Type B pancreatic cell (in vitro differentiated cells): ENCODE measurements at places on chromosomes 7 and 10. TPM values are rescaled to one million over a fixed set of nuclear protein-coding genes. Genes with fewer than 3 reads are reported as not detected.

GRCh38 chr10:83915801-83916200 is 223.5 kb upstream of the GHITM start:
- H3K27me3 ChIP-seq, result no peaks in the 10 kb centered on the region
- peaks cover 9% of the 10 kb centered on the region for H3K4me1 ChIP-seq
- no peaks in the 10 kb centered on the region for H3K36me3 ChIP-seq
- DNase-seq, result no peak
- H3K27ac ChIP-seq, result no peak overlapping the region

DNA sequence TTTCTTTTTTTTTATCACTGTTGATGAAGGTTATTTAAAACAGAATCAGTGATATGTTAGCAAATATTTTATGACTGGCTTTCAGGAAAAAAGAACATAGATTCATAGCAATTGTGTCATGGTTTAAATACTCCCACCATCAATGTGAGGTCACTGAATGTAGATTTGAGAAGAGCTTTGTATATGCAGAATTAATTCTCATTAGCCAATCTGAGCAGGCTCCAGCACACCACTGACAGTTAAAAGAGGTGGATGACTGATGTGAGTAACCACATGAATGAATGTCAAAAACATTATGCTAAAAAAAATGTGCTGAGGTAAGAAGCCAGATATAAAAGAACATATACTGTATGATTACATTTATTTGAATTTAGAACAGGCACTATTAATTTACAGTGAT is 174.8 kb upstream of the KAT6B start:
- peaks cover 6% of the 10 kb centered on the region for H3K36me3 ChIP-seq
- no peak for DNase-seq

DNA sequence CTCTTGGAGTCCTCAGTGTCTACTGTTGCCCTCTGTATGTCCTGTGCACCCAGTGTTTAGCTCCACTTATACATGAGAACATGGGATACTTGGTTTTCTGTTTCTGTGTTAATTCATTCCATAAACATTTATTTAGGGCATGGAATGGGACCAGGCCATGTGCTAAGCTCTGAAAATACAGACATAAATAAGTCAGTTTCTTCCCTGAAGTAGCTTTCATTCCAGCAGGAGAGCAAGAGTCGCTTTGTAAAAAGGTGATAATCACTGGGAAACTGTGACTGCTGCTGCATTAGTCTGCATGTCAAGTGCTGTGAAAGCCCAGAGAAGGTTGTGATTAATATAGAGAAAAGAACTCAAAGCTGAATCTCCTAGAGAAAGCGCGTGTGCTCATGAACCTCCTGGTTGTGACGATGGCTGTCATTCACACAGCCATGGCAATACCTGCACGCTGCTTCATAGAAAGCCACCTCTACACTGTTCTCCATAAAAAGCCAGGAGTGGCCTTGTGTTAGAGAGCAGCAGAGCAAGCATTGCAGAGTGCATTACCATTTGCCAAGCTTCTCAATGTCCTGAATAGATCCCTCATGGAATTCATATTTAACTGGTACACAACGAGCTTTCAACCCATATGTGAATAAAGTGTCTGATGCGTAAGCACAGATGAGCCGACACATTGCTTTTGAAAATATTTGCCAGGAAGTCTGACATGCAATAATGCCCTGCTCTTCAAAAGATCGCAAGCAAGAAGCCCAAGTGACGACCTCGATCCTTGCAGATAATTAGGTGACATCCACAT is 30.6 kb upstream of the PITRM1 start:
- H3K36me3 ChIP-seq, result no peaks in the 10 kb centered on the region
- H3K27ac ChIP-seq, result no peak overlapping the region
- H3K27me3 ChIP-seq, result peaks cover 14% of the 10 kb centered on the region
- DNase-seq, result no peak
- no peak overlapping the region for H3K4me3 ChIP-seq

DNA sequence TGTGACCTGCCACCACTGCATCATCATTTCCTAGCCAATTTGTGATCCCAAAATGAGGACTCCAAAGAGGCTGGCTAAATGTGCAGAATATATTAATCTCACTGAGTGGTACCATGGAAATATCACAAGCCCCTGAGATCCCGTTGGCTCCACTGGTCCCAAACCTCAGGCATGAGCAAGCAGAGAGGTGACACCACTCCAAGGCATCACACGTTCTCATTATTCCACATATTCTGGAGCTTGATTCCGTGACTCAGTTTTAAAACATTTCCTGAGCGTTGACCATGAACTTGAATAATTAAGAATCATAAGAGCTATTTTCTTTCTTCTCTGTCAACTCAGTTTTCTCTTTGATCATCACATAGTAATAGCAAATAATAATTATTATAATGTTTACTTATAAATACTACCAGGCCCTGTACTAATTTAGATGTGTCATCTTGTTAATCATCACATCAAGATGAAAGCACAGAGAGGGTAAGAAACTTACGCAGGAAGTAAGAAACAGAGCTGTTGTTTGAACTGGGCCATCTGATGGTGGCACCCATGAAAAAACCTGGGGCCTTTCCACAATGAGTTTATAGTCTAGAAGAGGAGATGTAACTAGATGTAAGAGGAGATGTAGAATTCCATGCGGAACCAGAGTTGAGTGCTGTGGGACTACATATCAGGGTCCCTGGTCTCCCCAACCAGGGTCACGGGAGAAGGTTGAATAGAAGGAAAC is 3.5 kb downstream of the APBB1IP start:
- no peaks in the 10 kb centered on the region for H3K36me3 ChIP-seq
- no peak for DNase-seq
- H3K4me1 ChIP-seq, result no peaks in the 10 kb centered on the region
- H3K27ac ChIP-seq, result no peak overlapping the region
- H3K27me3 ChIP-seq, result peaks cover 31% of the 10 kb centered on the region

MRPS17 gene
- 19.7 and 20.1 TPM in 2 replicates for total RNA-seq

PRF1 gene
- not detected in 2 replicates for total RNA-seq

GRCh38 chr7:49001610-49002033 is 77.3 kb downstream of the CDC14C start:
- no peak overlapping the region for H3K27ac ChIP-seq
- no peaks in the 10 kb centered on the region for H3K4me1 ChIP-seq
- H3K4me3 ChIP-seq, result no peak overlapping the region
- DNase-seq, result no peak
- peaks cover 3% of the 10 kb centered on the region for H3K27me3 ChIP-seq
- no peaks in the 10 kb centered on the region for H3K36me3 ChIP-seq

ZNF786 gene
- total RNA-seq, result 12.6 and 13.3 TPM in 2 replicates

ITPRID1 gene
- 0.07 and 0.14 TPM in 2 replicates for total RNA-seq

GRCh38 chr7:130400120-130400572 is 19.9 kb downstream of the CPA1 start:
- H3K4me3 ChIP-seq, result no peak overlapping the region
- peak overlapping the region; percentile 53 for H3K27ac ChIP-seq
- peaks cover 42% of the 10 kb centered on the region for H3K36me3 ChIP-seq
- no peak for DNase-seq
- H3K4me1 ChIP-seq, result peaks cover 43% of the 10 kb centered on the region
- no peaks in the 10 kb centered on the region for H3K27me3 ChIP-seq

DNA sequence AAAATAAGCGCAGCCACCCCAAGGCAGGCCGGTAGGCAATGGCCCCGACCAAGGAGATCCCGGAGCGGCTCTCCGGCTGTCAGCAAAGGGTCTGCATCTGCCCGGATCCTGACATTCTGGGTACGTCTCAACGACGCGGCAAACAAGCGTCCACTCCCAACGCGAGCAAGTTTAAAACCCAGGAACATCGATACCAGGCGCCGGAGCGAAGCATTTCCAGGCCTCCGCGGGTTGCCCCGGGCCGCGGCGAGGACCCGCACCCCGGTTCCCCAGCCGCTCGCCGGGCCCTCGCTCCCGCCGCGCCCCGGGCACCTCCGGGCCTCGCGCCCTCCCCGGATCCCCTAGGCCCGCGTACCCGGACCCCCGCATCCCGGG is 453 bp downstream of the URGCP start:
- peaks cover 21% of the 10 kb centered on the region for H3K4me1 ChIP-seq
- no peak for DNase-seq
- H3K36me3 ChIP-seq, result peaks cover 6% of the 10 kb centered on the region
- H3K4me3 ChIP-seq, result peak overlapping the region; percentile 96
- no peaks in the 10 kb centered on the region for H3K27me3 ChIP-seq

HABP2 gene
- 7.5 and 20.5 TPM in 2 replicates for total RNA-seq

- no peaks in the 10 kb centered on the region for H3K36me3 ChIP-seq
- peaks cover 5% of the 10 kb centered on the region for H3K4me1 ChIP-seq
- no peaks in the 10 kb centered on the region for H3K27me3 ChIP-seq
- no peak overlapping the region for H3K4me3 ChIP-seq
- no peak for DNase-seq
Observed at GRCh38 chr10:17354781-17355180, 99.6 kb downstream of the ST8SIA6 start.

GRCh38 chr7:1158203-1159126 is 1.5 kb downstream of the ZFAND2A start:
- peaks cover 17% of the 10 kb centered on the region for H3K4me1 ChIP-seq
- H3K4me3 ChIP-seq, result peak overlapping the region; percentile 89
- no peak for DNase-seq
- no peaks in the 10 kb centered on the region for H3K27me3 ChIP-seq

GRCh38 chr10:79488336-79488735 is 24.0 kb upstream of the EIF5AL1 start:
- peaks cover 3% of the 10 kb centered on the region for H3K27me3 ChIP-seq
- no peak overlapping the region for H3K27ac ChIP-seq
- peaks cover 31% of the 10 kb centered on the region for H3K4me1 ChIP-seq
- H3K4me3 ChIP-seq, result no peak overlapping the region

DNA sequence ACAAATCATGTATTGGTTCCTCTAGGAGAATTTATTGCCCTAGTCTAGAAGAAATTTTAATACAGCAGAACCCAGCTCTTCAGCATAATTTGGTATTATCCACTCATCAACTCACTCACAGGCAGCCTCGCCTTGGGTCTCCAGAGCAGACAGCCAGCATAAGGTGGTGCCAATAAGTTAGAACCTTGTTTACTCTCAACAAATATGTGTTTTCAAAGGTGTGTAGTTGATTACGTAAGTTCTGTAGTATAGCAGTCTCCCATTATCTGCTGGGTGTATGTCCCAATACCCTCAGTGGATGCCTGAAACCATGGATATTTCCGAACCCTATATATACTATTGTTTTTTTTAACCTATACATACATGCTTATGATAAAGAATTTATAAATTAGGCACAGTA is 522.5 kb upstream of the LRRN3 start:
- H3K27ac ChIP-seq, result no peak overlapping the region
- H3K36me3 ChIP-seq, result no peaks in the 10 kb centered on the region
- H3K4me3 ChIP-seq, result no peak overlapping the region
- peaks cover 5% of the 10 kb centered on the region for H3K4me1 ChIP-seq
- no peak for DNase-seq
- H3K27me3 ChIP-seq, result no peaks in the 10 kb centered on the region

DNA sequence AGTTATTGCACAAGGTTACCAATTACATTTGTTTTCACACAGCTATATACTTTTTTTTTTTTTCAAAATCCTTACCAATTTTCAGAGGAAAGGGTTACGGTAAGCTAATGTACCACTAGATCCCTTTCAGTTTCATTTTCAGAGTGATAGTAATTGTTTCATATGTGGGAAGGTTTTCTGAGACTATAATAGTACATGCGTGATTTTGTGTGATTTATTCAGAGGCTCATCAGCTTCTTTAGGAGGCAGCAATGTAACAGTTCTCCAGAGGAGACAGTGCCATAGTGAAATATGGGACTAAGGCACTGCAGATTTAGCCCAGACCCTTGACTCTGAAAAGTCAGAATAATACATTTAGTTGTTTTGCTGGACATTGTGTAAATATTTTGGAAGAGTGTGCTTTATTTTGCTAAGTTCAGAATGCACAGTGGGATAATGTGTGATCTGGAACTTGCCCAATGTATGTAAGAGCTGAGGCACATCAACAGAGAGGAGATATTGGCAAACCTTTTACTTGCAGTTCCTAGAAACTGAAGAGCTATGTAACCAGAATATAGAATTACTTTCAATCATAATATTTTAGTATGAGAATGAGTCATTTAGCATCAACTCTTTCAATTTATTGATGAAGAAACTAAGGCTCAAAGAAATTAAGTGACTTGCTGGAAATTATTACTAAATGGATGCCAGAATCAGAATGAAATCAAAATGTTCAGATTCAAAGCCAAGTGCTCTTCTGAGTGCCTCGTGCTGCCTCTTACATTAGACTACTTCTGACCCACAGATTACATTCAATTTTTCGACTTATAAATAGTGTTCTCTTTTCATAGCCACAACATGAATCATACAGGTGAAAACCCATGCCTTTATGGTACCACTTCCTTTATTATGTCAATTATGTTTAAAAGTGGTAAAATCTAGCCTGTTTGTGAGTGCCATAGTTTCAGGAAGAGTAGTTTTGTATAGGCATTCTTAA is 207.7 kb upstream of the TEX47 start:
- H3K27ac ChIP-seq, result no peak overlapping the region
- H3K4me1 ChIP-seq, result no peaks in the 10 kb centered on the region
- no peak overlapping the region for H3K4me3 ChIP-seq
- no peak for DNase-seq
- no peaks in the 10 kb centered on the region for H3K36me3 ChIP-seq
- H3K27me3 ChIP-seq, result no peaks in the 10 kb centered on the region

- H3K36me3 ChIP-seq, result no peaks in the 10 kb centered on the region
- peaks cover 14% of the 10 kb centered on the region for H3K27me3 ChIP-seq
- no peak overlapping the region for H3K27ac ChIP-seq
Observed at GRCh38 chr10:124220547-124220946, 127.1 kb upstream of the CHST15 start.

- no peak for DNase-seq
- peak overlapping the region; percentile 83 for H3K27ac ChIP-seq
- peaks cover 49% of the 10 kb centered on the region for H3K4me1 ChIP-seq
- H3K27me3 ChIP-seq, result no peaks in the 10 kb centered on the region
- no peaks in the 10 kb centered on the region for H3K36me3 ChIP-seq
Observed at GRCh38 chr7:116231949-116232348, 21.6 kb downstream of the TES start.

ZNF425 gene
- 4.5 and 7.0 TPM in 2 replicates for total RNA-seq

FEZF1 gene
- 0.67 TPM in 1 of 2 replicates, not detected in the other for total RNA-seq

GRCh38 chr10:50972591-50972990 is 87.2 kb upstream of the A1CF start:
- H3K36me3 ChIP-seq, result no peaks in the 10 kb centered on the region
- H3K4me3 ChIP-seq, result no peak overlapping the region
- no peaks in the 10 kb centered on the region for H3K4me1 ChIP-seq
- no peaks in the 10 kb centered on the region for H3K27me3 ChIP-seq
- no peak for DNase-seq
- H3K27ac ChIP-seq, result no peak overlapping the region

- H3K4me1 ChIP-seq, result peaks cover 12% of the 10 kb centered on the region
- H3K27ac ChIP-seq, result no peak overlapping the region
- H3K4me3 ChIP-seq, result no peak overlapping the region
Observed at GRCh38 chr7:117036836-117037235, 83.5 kb downstream of the ST7 start.
